ENCODE measurements at places on chromosomes 1 and 21.

- DNase-seq, result peak; percentile 31
Measured at GRCh38 chr1:153678519-153679336, at the start of gene NPR1. Gene NPR1 (plus strand): TSS chr1:153678688. CDS start chr1:153679109, 421 bp downstream.

- peak; percentile 13 for DNase-seq
Measured at GRCh38 chr1:248618878-248619277, 16.0 kb downstream of the OR2T11 start.

DNA sequence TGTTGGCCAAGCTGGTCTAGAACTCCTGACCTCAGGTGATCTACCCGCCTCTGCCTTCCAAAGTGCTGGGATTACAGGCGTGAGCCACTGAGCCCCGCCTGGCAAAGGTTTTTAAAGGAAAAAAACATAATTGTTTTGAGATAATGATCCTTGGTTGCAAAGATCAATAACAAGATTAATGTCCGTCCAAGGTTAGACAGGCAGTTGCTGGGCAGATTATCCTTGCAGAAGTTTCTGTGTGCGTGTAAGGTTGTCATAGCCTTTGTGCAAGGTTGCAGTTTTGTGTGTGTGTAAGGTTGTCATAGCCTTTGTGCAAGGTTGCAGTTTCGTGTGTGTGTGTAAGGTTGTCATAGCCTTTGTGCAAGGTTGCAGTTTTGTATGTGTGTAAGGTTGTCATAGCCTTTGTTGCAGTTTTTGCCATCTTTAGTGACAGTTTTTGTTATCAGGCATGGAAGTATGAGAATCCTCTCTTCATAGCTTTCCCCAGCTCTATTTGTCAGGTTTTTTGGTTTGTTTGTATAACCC lies 3.6 kb downstream of the YBEY start:
- no peak for DNase-seq

DNA sequence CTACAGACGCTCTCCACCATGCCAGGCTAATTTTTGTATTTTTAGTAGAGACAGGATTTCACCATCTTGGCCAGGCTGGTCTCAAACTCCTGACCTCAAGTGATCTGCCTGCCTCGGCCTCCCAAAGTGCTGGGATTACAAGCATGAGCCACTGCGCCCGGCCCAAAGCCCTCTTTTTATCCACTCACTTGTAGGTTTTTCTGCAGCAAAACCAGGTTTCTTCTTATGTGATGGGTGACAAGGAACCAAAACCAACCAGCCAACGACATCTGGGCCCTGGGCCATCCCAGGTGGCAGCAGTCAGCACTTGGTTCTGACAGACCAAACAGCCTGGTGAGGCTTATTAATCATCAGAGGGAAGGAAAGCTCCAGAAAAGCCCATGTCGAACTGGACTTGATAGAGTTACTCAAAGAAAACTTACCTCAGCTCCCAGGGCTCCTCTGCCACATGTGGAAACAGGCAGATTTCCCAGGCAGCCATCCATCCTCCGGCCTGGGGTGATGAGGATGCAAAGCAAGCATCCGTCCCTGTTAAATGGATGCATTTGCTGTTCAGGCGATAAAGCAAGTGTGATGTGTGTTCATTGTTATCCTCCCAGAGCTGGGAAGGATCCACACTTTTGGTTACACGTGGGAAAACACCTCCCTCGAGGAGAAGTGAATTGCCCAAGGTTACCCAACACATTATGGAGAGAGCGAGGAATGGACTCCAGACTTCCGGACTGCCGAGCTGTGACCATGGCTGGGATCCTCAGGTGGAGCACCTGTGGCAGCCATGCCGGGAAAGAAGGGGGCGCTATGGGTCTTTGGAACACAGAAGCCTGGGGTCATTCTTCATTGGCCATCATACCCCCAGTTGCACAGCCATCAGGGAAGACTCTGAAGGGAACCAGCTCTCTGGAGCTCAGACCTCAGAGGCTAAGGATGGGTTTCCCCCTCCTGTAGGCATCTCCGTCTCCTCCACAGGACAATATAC lies 118.8 kb downstream of the HUNK start:
- DNase-seq, result no peak

DNA sequence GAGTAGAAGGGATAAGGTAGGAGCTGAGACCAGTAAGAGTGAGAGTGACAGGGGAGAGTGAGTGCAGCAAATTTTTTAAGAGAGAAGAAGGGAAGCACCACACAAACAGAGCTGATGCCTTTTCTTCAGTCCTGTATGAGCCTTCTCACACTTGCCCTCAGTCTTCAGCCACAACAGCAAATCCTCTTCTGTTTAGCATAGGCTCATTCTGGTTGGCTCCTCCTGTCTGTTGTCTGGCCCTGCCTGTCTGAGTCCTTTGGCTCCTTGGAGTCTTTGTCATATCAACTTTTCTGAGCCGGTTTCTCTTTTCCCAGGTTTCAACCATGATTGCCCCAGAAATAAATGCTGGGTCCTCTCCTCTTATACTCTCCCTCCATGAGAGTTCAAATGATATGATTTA lies 12.7 kb upstream of the CASQ1 start:
- no peak for DNase-seq

DNA sequence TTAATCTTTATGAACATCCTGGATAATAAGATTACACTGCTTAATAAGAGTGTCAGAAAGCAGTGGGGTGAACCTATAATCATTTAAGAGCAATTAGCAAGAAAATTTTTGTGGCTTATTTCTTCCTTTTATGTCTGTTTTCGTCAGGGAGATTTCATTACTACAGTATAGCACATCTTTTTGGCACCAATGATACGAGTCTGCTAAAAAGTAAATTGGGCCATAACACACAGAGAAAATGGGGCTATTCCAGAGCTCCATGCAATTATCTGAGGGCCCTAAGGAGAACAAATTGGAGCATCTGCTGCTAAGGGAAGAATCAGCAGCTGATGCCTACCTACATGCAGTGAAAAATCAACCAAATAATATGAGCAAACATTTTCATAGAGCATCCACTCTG lies 330.3 kb upstream of the NCAM2 start:
- DNase-seq, result no peak

- DNase-seq, result no peak
Measured at GRCh38 chr1:239999170-239999569, 92.5 kb upstream of the FMN2 start.

DNA sequence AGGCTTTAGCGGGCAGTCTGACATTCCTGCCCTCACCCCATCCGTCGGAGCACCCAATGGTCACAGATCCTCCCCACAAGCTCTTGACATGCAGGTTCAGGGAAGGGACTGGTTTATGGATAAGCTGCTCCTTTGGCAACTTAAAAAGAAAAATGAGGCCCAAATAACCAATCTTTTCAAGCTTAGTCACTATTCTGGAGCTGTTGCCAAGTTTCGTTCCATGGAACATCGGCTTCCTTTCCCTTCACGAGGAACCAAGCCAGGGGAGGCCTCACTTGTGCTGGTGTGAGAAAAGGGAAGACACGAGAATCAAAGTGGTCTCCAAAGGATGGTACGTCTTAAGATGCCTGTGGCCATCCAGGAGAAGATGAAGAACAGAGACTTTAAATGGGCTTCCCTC lies 46.1 kb upstream of the LPAR3 start:
- no peak for DNase-seq

DNA sequence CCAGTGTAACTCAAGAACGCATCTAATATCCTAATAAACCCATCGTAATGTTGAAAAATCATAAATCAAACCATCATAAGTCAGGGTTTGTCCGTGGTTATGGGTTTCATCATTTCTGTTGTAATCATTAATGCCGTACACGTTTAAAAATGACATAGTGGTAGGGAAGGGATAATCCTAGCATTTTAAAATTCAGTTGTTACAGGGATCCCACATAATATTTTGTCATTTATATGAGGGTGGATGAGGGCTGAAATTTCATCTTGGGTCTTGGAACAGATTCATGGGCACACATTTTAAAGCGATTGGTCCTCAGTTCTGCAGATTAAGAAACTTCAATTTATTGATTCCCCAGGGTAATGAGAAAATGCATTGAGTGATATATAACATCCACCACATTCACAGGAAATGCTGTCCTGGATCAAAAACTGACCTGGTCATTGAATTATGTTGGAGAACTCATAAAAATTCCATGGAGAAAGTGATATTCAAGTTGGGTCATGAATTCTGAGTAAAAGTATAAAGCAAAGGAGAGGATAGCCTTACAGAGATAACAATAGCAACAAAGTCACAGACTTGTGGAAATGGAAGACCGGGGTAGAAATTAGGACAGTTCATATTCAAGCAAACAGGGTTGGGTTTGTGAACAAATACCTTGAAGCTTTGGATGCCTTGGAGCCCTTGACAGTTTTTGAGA lies 1527.3 kb upstream of the TPTE start:
- no peak for DNase-seq

GRCh38 chr1:19468397-19468956 lies 16.9 kb downstream of the CAPZB start:
- no peak for DNase-seq

DNA sequence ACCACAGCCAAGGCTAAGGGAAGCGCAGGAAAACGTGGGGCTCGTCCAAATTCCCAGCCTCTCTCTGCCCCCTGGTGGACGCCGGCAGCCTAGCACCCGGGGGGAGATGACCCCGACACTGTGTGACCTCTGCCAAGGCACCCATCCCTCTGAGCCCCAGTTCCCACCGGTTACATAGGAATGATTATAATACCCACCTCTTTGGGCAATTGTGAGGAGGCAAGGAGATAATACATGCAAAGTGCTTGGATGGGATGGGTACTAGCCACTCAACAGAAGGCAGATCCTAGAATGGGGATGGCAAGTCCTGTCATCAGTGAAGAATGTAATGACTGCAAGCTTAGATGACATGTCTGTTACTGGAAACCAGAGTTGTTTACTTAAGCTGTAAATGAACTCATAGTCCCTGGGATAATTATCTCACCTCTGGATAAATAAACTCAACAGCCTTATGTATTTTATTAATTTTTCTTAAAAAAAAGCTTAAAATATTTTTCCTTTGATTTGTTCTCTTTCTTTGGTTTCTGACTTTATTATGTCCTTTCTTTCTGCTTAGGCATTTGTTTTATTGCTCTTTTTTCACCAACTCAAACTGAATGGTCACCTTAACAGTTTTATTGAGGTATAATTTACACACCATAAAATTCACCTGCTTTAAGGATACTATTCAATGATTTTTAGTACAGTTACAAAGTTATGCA lies 11.3 kb upstream of the BMP8B start:
- peak; percentile 48 for DNase-seq

DNA sequence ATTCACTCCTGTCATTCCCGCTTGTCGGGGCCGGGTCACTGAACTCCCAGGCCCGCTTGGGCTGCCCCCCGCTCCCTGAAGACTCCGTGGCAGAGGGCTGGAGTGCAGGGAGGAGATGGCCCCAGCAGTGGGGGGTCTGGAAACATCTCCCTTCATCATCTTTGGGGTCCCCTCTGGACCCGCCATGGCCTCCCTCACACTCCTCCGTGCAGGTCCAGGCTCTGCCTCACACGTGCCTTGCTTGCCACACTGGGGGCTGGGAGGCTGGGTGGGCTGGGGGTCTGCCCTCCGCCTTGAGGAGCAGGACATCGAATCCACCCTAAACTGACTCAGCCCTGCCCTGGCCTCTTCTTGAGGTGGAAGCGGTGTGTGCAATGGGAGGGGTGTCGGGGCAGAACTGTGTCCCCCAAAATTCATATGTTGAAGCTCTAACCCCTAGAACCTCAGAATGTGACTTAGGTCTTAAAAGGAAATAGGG lies 35.2 kb downstream of the POFUT2 start:
- DNase-seq, result no peak

GRCh38 chr1:71640116-71640515 lies 559.3 kb upstream of the ZRANB2 start:
- DNase-seq, result no peak

GRCh38 chr1:229757226-229757625 lies 131.2 kb downstream of the URB2 start:
- DNase-seq, result no peak

DNA sequence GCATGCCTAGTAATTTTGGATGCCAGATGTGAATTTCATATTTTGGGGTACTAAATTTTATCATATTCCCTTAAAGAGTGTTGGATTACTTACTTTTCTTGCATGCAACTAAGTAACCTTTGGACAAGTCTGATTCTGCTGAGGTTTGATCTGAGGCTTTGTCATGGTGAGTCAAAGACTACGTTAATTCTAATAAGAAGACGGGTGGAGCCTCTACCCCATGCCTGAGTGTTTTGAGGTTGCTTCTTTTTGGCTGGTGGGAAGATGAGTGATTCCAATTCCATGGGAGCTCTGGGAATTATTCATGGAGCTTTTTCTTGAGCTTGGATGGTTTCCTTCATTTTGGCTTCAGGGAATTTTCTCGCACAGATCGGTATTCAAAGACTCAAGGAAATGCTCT lies 11.6 kb upstream of the PCP4 start:
- no peak for DNase-seq

GRCh38 chr1:117235863-117236465 lies 25.2 kb upstream of the VTCN1 start:
- DNase-seq, result no peak

DNA sequence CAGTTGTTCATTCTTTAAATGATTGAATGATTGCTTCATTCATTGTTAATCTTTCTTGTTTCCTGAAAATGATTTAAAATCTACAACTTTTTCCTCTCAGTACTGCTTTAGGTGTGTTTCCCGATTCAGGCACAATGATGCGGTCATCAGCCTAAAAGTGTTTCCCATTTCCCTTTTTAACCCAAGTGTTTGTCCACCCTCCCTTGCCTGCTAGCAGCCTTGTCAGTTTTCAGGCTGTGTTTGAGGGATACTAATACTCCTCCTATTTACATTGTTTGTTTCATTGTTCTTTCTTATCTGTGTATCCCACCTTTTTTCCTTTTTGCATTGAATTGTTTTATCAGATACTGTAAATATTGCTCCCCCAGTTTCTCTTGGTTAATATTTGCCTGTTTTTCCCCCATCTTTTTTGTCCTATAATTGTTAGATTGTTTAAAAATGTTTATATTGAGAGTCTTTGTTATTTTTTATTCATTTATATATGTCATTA lies 131.1 kb downstream of the KIAA0319L start:
- DNase-seq, result no peak

DNA sequence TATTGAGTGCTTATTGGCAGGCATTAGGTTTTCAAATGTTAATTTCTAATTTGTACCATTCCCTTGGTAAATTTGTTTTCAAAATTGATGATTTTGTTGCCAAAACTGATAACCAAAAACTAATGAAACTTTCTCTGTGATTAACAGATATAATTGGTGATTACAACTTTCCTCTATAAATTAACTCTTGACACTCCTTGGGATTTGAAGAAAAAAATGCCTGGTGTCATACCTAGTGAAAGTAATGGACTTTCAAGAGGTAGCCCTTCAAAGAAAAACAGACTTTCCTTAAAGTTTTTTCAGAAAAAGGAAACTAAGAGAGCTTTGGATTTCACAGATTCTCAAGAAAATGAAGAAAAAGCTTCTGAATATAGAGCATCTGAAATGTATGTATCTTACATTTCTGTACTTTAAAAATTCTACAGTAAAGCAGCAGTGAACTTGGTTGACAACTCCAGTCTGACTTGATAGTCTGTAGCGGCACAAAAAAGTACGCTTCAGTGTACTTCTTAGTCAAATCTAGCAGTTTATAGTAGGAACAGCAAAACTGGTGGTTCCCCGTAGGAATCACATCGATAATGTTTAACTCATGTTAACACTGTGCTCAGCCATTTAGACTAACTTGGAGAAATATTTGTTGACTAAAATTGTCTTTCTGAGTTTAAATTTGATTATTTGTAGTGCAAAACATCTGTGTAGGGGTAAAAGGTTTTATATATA lies 3.0 kb downstream of the USP1 start:
- DNase-seq, result no peak

- no peak for DNase-seq
Measured at GRCh38 chr1:26583646-26584485, 54.3 kb downstream of the RPS6KA1 start.

- DNase-seq, result no peak
Measured at GRCh38 chr1:194717334-194717733, 1530.9 kb upstream of the B3GALT2 start.
